ENCODE measurements at places on chromosomes 13 and 19.

GRCh38 chr13:39111145-39111544, 72.9 kb downstream of the NHLRC3 start:
- no peak for DNase-seq

DNA sequence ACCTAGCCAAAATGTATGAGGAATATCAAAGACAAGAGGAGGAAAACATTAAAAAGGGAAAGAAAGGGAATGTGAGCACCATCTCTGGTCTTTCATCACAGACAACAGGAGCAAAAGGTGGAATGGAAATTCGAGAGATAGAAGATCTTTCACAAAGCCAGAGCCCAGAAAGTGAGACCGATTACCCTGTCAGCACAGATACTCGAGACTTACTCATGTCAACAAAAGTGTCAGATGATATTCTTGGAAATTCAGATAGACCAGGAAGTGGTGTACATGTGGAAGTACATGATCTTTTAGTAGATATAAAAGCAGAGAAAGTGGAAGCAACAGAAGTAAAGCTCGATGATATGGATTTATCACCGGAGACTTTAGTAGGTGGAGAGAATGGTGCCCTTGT, 217.0 kb downstream of the NBEA start:
- DNase-seq = no peak

DNA sequence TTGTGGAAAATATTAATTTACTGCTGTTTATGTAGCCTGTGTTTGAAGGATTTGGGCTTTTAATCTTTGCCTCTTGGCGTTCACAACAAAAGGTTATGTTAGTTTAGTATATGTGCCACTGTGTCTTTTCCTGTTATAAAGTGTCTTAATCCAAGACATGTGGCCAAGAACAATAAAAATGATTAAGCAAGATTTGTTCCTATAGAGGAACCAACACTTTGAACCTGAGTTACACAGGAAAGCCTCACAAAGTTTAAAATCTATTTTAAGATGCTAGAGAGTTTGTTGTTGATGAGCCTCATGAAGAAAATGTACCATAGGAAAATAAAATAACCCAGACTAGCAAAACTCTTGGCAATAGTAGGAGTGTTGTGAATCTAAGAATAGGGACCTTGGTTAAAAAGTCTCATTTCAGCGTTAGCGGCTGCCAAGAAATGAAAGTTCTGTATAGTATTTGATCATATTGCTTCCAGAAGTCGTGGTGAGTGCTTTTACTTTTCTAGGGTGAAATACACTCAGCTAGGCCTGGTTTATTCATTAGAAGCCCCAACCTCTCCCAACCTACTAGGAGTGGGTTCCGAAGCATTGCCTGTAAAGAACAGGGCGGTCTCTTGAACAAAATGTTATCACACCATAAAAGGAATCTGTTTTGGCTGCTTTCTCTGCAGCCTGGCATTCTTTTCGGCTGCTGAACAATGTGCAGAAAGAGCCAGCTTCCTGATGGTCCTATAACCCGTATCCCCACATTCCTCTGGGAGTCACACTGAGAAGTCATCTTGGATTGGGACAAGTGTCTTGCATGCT, 102.6 kb downstream of the LRCH1 start:
- DNase-seq = no peak

DNA sequence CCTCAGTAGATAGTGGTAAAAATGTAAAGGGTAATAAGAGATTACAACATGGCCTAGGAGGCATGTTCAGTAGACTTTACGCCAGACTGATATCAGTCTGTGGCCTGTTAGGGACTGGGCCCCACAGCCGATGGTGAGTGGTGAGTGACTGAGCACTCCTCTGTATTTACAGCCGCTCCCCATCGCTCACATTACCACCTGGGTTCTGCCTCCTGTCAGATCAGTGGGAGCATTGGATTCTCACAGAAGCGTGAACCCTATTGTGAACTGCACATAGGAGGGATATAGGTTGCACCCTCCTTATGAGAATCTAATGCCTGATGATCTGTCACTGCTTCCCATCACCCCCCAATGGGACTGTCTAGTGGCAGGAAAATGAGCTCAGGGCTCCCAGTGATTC, 17.9 kb downstream of the NLRP11 start:
- no peak for DNase-seq

DNA sequence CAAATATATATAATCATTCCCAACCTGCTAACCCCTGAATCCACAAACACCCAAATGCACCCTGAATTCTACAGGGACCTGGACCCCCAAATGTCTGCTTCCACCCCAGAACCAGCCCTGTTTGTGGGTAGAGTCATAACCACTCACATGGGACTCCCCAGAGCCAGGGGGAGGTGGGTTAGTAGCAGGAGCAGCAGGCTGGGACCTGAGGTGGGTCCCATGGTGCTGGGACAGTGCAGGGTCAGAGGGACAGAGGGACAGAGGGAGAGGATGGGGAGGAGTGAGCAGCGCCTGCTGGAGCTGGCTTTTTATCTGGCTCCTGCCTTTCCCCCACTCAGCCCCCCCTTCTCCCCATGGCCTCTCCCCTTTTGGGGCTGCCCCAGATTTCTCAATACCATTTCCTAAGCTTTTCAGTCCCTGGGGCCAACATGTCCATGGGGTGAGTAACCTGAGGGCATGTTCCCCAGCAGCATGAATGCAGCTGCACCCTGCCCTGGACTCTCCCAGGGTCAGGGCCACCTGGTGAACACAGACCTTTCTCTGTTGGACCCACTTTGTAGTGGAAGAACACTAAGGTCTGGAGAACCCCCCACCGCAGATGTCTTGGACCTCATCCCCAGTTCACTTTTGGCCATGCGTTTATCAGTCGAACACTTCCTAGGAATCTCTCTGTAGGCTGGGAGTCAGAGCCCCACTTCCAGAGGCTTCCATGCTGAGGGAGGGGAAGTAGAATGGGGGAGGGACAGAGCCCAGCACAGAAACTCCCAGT, at the start of gene C3:
Gene C3 (minus strand): TSS at position 282 of the 769 bp plus-strand sequence. CDS start 61 bp downstream, at position 221.
- peak; percentile 48 for DNase-seq

GRCh38 chr19:45865269-45865948, 1.3 kb downstream of the FOXA3 start:
- DNase-seq = no peak

GRCh38 chr13:111202745-111203144, 87.6 kb downstream of the ARHGEF7 start:
- no peak for DNase-seq

GRCh38 chr19:7415163-7415856, 66.6 kb downstream of the ARHGEF18 start:
- no peak for DNase-seq

DNA sequence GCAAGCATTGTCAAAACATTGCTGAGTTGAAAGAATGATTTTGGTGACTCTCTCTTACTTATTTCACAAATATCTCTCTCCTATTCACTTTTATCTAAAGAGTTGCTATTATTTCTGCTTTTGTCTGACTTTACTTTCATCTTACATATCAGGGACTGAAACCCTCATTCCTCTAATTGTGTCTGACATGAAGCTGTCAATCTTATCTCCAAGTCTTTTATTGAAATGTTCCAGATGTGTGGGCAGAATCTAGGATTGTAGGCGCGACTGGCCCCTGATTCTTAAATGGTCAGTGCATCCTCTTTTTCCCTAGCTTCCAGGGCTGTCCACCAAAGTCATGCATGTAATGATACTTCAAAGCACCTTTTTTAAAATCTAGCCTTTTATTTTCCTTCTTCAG, 174.6 kb downstream of the NDFIP2 start:
- DNase-seq = no peak

DNA sequence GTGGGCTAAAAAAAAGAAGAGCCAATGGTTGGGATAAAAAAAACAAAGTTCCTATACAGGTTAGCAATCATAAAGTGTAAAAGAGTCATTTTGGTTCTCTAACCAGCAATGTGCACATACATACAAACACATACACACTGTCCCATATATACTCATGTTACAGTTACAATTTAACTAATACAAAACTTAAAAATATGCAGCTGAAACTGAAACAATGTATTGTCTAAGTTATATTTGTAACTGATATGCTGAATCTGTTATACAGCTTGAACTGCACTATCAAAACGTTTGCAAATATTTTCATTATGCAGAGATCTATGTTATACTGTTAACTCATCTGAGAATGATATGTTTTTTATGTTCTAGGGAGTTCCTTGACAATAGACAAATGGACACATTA, 173.7 kb downstream of the KLF12 start:
- DNase-seq = no peak

DNA sequence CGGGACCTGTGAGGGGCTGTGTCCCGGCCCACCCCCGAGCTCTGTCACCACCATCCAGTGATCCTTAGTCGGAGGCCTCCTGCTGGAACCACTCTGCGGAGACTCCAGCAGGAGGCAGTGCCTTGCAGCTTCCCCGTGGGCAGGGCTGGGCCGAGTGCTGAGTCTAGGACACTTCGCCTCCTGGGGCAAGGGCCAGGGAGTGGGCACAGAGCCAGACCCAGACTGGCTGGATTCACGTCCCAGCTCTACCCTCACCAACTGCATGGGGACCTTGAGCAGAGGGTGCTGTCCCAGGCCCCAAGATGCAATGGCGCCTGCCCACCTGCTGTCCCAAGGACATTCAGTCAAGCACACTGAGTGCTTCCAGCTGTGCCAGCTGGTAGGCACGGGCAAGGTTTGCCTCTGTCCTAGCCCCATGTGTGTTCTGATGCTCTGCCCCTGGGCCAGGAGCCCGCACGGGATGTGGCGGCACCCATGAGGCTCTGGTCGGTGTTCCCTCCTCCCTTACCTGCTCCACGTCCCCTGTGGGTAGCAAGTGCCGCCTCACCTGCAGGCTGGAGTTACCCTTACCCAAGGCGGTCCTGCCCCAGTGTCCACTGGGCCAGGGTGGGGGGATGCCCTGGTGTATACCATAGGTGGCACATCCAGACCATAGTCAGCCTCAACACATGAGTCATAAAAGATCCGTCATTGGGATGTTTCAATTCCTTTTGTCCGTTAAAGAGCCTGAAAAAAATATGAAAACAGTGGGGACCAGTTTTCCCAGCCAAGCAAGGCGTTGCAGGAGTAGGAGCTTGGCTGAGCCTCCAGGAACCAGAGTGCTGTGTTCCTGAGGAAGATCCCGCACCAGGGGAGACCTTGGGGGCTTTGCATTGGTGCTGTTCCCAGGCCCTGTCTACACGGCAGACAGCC, 7.4 kb downstream of the FZR1 start:
- DNase-seq = no peak

DNA sequence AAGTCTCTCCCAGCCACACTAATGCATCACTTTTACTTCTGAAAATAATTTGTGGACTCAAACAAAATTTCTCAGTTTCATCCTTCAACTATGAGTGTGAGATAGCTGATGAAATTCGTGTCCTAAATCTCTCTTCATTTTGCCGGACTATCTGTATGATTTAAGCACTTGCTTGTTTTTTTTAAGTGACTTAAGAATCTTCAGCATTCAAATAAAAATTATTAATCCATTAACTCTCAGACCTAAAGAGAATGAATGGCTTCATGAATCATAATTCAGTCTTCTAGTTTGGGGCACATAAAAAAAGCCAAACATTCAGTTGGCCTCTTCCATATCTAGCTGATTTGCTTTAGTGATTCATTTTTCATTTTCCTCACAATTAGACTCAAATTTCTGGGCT, 579.5 kb downstream of the DCT start:
- no peak for DNase-seq

DNA sequence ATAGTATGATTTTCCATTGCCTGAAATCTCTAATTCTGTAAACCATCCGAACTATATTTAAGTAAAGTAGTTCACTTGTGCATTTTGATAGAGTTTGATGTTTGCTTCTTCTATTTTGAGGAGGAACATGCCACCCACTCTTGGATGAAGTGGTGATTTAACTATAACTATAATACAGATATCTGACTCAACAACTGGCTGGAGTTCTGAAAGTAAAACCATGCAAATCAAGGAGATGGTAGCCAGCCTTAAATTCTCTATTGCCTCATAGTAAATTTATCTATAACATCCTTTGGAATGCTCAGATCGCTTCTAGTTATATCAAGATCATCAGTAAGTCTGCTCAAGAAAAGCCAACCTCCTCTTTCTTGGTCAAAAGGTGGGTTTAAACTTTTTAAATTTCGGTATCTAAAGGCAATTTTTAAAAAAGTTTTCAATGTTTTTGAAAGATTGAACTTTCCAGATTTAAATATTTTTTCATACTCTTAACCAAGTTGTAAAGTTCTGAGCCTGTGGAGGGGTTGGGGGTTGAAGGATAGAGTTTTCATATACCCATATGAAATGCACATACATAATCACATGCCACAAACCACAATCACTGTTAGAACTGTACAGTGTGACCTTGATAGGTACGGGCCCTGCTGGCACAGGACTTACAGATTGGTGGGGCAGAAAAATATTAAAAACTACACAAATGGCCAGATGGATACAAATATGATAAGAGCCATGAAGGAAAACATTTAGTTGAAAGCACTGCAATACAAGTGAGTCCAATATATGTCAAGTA, 90.5 kb upstream of the RFC3 start:
- no peak for DNase-seq

GRCh38 chr19:1410136-1410786, 2.9 kb downstream of the DAZAP1 start:
- DNase-seq = no peak

DNA sequence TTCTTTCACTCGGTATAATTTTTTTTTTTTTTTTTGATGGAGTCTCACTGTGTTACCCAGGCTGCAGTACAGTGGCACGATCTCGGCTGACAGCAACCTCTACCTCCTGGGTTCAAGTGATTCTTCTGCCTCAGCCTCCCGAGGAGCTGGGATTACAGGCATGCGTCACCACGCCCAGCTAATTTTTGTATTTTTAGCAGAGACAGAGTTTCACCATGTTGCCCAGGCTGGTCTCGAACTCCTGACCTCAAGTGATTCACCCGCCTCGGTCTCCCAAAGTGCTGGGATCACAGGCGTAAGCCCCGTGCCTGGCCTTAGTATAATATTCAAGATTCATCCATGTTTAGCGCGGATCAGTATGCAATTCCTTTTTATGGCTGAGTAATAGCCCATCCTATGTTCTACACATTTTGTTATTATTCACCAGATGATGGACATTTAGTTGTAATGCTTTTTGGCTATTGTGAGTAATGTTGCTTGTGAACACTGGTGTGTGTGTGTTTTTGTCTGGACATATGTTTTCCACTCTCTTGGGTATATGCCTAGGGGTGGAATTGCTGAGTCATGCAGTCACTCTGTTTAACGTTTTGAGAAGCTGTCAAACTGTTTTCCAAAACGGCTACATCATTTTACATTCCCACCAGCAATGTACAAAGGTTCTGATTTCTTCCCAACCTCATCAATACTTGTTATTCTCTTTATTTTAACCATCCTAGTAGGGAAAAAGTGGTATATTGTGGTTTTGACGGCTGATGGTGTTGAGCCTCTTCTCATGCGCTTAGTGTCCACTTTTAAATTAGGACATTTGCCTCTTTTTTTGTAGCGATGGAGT, 22.9 kb downstream of the PLEKHF1 start:
- no peak for DNase-seq

- no peak for DNase-seq
These were observed 97.3 kb downstream of the FAM216B start for GRCh38 chr13:42878721-42879120.

DNA sequence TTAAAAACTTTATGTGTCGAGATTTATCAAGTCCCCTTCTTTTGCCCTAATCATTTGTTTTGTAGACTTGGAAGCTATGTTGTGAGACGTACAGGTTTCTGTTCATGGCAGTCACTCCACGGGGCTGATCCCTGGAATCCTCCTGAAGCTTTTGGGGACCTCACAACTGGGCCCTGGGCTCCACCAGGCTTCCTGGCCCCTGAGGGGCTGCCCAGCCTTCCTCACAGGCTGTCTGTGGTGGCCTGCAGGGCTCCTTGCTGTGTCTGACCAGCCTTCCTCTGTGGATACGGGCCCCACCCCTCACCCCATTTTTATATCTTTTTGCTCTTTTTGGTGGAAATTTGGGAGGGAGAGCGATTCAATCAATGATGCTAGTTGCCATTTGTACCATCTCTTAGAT, 38.1 kb downstream of the CHST8 start:
- no peak for DNase-seq

GRCh38 chr19:32599258-32599657, 18.3 kb downstream of the PDCD5 start:
- no peak for DNase-seq
